CD4-positive, alpha-beta T cell treated with Interferon gamma for 1 hour (primary cell): ENCODE measurements at places on chromosomes 13 and 19.

GRCh38 chr19:43505941-43506340, 1.4 kb upstream of the PHLDB3 start:
- no peak for DNase-seq

DNA sequence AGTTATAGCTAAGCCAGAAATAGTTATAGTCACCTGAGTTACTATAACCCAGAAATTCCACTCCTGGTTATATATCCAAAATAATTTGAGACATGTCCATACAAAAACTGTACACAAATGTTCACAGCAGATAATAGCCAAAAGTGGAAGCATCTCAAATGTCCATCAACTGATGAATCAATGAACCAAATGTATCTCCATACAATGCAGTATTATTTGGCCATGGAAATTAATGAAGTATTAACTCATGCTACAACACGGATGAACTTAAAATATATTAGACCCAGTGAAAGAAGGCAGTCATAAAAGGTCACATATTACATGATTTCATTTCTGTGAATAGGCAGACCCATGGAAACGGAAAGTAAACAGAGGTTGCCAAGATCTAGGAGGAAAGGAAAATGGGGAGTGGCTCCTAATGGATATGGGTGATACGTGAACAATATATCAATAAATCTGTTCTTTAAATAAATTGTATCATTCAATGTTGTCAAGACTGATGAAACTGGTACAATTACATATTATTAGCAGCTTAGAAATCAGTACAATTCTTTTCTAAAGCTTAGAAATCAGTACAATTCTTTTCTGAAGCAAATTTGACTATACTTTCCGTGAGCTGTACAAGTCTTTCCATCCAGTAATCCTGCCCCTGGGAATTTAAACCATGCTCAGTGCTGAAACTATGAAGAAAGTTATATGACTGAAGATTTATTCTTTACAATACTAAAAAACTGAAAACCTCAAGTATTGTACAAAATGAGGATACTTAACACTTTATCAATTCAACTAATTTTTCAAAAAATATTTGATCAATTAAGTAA, 47.0 kb upstream of the DIAPH3 start:
- DNase-seq: no peak

DNA sequence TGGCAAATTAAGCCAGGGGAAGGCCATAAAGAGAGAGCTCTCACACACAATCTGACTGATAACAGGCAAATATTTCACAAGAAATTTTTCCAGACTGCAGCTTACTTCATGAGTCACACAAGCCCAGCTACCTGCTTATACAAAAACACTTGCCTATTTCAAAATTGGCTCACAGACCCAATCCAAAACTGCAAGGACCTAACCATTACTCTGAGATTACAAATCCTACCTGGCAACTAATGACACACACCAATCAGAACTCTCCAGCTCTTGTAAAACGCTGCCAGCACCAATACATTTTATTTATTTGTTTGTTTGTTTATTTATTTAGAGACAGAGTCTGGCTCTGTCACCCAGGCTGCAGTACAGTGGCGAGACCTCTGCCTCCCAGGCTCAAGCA, 18.1 kb upstream of the ZFP82 start:
- no peak for DNase-seq

- DNase-seq: no peak
These were observed 8.5 kb downstream of the AKAP8 start for GRCh38 chr19:15371119-15371518.

- no peak for DNase-seq
These were observed 23.7 kb upstream of the TNFSF14 start for GRCh38 chr19:6693681-6694080.
